Breast epithelium (tissue), 4 donors: ENCODE measurements at places on chromosomes 2 and 18. TPM values are rescaled to one million over a fixed set of nuclear protein-coding genes. Genes with fewer than 3 reads are reported as not detected.

DNA sequence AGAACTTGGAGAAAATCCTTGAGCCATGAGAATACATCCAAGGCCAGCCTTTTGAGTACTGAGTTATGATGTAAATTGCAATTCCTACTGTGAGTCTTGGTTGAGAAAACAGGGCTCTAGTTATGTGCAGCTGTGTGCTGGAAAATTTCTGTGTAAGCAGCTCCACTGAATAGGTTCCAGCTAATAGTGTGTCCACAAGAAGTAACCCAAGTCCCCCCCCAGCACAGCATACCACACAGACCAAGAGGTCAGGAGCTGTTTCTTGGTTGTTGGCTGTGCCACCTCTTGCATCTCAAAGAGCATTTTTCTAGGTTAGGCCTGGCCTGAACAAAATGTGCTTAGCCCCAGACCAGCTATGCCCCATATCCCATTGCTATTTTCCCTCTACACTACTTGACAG lies 36.8 kb upstream of the APCDD1 start:
- no peaks in the 10 kb centered on the region for H3K36me3 ChIP-seq
- H3K4me3 ChIP-seq, result no peak overlapping the region
- H3K27ac ChIP-seq, result peak overlapping the region; percentile 82

DNA sequence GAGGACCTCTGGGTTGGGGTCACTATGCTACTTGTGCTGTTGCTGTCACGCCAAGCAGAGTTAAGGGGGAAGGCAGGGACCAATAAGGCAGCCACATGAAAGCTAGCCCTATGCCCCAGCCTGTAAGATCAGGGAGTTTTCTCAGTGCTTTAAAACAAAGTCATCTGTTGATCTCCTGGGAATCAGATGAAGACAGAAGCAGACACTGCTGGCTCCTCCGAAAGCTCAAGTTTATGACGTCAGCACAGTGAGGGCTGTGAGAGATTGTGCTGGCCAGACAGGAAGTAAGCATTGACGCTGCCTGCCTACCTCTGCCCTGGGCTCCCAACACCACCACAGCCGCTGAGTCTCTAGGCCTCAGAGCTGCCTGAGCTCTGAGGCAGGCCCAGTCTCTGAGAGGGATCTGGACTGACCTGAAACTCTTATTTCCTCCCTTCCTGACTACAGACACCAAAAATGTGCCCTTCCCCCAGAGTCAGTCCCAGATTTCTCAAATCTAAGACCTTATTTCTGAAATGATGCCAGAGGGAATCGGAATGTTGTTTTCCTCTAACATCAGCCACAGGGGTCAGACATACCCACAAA lies 118.1 kb upstream of the EPAS1 start:
- no peaks in the 10 kb centered on the region for H3K36me3 ChIP-seq
- H3K27me3 ChIP-seq, result no peaks in the 10 kb centered on the region
- H3K4me3 ChIP-seq, result no peak overlapping the region
- peak overlapping the region; percentile 73 for H3K27ac ChIP-seq
- peaks cover 6% of the 10 kb centered on the region for H3K4me1 ChIP-seq

GRCh38 chr2:12436935-12437561 lies 279.7 kb upstream of the TRIB2 start:
- H3K36me3 ChIP-seq, result no peaks in the 10 kb centered on the region
- no peak overlapping the region for H3K4me3 ChIP-seq
- no peaks in the 10 kb centered on the region for H3K27me3 ChIP-seq
- H3K4me1 ChIP-seq, result no peaks in the 10 kb centered on the region
- no peak for DNase-seq

GRCh38 chr2:27314709-27315108 lies 6.5 kb upstream of the UCN start:
- no peak overlapping the region for H3K4me3 ChIP-seq
- H3K4me1 ChIP-seq, result no peaks in the 10 kb centered on the region
- no peak overlapping the region for H3K27ac ChIP-seq
- DNase-seq, result no peak
- H3K36me3 ChIP-seq, result no peaks in the 10 kb centered on the region

GRCh38 chr2:42054714-42055430 lies 7.1 kb downstream of the PKDCC start:
- no peak for DNase-seq
- H3K27me3 ChIP-seq, result no peaks in the 10 kb centered on the region
- no peak overlapping the region for H3K4me3 ChIP-seq
- no peaks in the 10 kb centered on the region for H3K36me3 ChIP-seq

GRCh38 chr18:60485201-60485600 lies 112.6 kb upstream of the MC4R start:
- DNase-seq, result no peak
- H3K4me3 ChIP-seq, result no peak overlapping the region
- H3K27me3 ChIP-seq, result no peaks in the 10 kb centered on the region
- no peak overlapping the region for H3K27ac ChIP-seq
- no peaks in the 10 kb centered on the region for H3K4me1 ChIP-seq

DNA sequence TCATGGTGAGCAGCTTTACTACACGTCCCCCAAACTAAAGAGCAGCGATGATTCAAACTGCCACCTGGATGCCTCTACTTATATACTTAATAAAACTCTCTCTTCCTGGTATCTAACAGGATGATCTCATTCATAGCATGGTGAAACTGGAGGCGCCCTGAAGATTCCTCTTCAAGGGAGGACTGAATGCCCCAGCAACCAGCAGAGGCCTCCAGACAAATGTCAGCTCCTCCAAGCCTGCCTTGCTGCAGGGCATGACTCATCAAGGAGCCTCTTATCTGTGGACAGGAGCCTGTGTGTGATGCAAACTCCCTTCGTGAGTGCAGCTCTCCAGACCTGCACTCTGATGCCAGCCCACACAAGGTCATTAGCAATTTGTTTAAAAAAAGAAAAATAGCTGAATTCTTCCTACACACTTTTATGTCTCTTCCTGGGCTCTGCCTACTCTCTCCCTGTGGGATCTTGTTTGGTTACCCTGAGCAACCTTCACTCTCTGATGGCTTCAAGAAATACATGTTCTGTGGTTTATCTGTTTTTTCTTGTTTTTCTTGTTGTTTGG lies 30.2 kb downstream of the LONRF2 start:
- no peaks in the 10 kb centered on the region for H3K4me1 ChIP-seq
- H3K27ac ChIP-seq, result peak overlapping the region; percentile 81
- no peaks in the 10 kb centered on the region for H3K36me3 ChIP-seq
- no peak overlapping the region for H3K4me3 ChIP-seq

ERICH2 gene
- total RNA-seq, result not detected

GKN1 gene
- not detected for total RNA-seq

DSC3 gene
- total RNA-seq, result 54.3 TPM

CFAP65 gene
- not detected for total RNA-seq
